ENCODE measurements at places on chromosomes 1 and 21.

DNA sequence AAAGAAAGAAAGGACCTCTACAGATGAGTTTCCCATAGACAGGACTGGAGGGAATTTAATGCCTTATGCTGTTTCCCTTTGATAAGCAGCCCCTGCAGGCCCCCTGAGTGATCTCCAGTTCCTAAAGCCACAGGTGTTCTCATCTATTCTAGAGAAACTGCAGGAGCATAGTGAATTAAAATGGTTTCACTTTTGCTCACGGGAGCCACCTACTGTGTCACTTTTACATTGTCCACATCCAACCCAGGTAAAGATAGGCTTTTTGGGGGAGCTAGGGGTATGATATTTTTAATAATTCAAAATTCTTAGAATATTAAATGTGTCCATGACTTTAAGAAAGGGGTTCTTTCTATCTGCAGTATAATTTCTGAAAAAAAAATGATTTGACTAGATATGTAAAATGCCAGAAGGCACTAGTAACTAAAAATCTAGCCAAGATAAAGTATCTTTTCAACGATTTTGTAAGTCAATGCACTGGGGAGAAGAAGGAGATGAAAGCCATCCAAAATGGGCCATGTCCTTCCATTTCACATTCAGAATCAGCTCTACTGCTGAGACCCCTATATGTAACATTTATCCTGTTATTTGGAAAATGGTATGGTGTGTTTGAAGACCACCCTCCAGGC, 267.3 kb upstream of the DUSP10 start:
- no peak for DNase-seq

DNA sequence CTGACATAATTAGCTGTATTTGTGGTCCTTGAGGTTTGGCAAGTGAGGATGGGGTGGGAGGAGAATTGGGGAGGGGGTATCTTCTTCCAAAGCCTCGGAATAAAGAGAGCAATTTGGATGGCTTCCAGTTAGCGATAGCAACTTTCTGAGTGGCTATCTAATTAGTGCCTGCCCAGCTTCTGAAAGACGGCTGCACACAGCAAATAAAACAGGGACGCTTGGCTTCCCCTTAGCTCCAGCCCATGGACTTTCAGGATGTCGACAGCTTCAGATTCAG, 31.1 kb downstream of the KLHDC7A start:
- DNase-seq, result no peak

DNA sequence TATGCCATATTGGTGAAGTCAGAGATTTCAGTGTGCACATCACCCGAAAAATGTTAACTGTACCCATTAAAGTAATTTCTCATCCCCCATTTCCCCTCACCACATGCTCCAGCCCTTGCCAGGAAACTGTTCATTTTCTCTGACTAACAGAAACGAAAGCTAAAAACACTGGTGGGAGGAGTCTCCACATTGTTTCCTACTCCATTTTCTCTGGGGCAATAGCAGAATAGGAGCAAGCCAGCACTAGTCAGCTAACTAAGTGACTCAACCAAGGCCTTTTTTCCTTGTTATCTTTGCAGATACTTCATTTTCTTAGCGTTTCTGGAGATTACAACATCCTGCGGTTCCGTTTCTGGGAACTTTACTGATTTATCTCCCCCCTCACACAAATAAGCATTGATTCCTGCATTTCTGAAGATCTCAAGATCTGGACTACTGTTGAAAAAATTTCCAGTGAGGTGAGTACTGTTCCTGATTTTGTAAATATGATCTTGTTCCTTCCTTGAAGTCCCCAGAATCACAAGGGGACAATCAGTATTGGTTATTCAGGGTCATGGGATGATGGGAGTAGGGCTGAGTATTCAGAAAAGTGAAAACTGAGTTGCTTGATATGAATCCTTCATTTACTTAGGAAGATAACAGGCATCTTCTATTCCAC, at the start of gene IFI16:
Gene IFI16, plus strand, starts transcription at position 204 of the 658 bp plus-strand sequence. CDS start 4,774 bp downstream, outside the sequence.
- DNase-seq, result no peak

- DNase-seq, result no peak
Measured at GRCh38 chr1:173328961-173329360, 121.8 kb upstream of the TNFSF4 start.

DNA sequence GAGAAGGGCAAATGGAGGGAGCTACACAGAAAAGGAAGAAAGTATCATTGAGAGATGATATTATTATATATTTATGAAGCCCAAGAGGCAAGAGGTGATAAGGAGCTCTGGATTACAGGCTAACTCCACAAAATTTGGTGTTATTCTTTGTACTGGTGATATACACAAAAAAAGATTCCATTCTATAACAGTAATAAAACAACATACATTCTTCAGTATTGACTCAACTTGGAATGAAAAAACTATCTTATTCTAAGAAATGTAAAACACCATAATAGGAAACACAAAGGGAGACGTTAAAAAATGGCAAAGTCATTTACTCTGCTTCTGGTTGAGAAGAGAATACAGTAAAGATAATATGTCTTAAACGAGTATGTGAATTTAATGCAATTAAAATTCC, 99.4 kb downstream of the TEX35 start:
- DNase-seq, result no peak

GRCh38 chr1:10835822-10836421, 39.5 kb upstream of the CASZ1 start:
- DNase-seq, result no peak

DNA sequence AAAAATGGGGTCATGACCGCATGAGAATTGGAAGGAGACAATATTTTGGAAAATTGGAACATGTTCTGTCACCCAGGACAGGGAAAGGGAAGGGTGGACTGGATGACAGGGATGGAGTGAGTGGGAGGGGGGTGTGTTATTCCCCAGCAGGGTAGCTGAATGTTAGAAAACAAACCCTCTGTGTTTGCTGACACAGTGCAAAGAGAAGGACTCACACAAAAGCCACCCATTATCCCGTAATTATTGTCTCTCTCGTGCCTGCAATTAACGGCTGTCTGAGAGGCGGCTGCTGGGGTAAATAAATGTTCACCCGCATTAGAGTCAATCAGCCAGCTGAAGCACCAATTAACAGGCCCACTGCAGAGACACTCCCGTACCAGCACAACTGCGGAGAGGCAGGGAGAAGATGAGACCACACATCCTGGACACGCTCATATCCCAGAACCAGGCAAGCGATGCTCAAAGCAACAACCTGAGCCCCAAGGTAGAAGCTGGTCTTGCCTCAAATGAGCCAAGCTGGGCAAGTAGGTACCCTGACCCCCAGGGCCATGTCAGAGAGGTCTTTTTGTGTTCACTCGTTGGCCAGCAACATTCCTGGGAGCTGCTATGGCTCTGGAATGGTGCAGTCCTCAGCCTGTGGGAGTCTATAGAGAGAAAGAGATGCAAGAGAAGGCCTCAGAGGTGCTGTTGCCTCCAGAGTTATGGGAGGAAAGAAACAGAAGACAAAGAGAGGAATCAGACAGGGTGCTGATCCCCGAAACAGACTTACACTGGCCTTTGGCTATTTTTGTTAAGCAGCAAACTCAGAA, 19.4 kb downstream of the PLEKHA6 start:
- no peak for DNase-seq

GRCh38 chr1:116001739-116002487, 25.6 kb downstream of the SLC22A15 start:
- DNase-seq, result no peak

DNA sequence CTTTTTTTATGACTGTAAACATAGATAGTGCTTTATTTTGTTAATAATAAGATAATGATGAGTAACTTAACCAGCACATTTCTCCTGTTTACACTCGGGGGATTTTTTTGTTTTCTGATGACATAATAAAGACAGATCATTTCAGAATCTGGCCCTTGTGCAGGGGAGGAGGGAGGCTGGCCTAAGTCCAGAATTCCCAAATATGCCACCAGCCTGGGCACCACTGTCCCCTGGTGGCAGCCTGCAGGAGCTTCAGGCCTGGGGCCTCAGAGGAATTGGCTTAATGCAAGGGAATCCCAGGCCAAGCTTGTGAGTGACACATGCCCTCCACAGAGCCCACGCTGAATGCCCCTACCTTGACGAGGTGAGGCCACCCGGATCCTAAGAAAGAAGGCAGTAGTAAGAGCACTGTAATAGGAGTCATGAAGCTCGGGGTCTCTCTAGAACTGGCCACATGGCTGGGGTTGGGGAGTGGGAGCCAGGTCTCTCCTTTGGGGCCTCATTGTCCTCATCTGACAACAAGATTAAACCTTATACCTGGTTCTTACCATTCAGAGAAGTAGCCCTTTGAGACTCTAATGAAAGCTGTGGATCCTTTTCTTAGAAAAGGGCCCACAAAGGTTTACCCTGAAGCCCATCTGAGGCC, 24.1 kb downstream of the ETNK2 start:
- no peak for DNase-seq

DNA sequence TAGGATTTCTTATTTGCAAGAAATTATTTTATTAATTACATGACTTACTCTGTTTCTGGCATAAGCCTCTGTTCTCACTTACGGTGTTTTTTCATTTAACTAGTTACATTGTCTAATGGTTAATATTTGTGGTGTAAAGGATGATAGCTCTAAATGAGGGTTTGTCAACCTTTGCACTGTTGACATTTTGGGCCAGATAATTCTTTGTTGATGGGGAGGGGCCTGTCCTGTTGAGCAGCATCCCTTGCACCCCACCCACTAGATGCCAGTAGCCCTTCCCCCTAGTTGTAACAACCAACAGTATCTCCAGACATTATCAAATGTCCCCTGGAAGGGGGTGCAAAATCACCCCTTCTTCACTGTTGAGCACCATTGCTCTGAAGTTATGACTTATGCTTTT, 83.6 kb upstream of the SLC44A3 start:
- no peak for DNase-seq

DNA sequence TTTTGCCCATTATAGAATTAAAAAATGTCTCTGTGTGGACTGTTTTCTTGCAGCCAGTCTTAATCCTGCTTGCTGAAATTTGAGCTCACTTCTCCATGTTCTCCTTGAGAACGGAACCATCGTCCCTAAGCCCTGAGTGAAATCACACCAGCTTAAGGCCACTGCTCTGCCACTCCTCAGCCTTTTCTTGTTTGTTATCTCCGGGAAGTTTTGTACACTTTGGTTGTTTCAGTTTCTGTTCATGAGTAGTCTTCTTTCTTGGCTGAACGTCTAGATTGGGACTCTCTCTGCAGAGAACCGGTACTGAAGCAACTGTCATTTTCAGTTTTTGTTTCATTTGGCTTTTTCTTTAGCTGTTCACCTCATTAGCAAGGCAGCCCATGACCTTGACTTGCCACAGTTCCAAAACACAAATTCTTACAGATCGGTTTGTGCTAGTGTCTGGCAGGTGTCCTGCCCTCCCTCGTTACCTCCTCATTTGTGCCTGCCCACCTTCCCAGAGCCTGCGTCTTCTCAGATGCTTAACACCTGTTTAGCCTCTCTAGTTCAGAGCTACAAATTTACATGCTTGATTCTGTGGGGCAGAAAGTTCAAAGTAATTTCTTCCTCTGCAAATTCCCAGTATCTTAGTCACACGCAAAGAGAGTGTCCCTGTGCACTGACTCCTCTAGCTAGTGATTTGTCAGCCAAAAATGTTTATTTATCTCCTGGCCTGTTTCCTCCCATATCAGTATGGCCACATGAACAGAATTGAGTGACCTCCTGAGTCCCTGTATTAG, 12.4 kb downstream of the PSEN2 start:
- DNase-seq, result no peak

- DNase-seq, result no peak
Measured at GRCh38 chr1:63864224-63864641, 90.4 kb downstream of the ROR1 start.

GRCh38 chr1:11594222-11594621, 60.0 kb downstream of the FBXO2 start:
- DNase-seq, result no peak

DNA sequence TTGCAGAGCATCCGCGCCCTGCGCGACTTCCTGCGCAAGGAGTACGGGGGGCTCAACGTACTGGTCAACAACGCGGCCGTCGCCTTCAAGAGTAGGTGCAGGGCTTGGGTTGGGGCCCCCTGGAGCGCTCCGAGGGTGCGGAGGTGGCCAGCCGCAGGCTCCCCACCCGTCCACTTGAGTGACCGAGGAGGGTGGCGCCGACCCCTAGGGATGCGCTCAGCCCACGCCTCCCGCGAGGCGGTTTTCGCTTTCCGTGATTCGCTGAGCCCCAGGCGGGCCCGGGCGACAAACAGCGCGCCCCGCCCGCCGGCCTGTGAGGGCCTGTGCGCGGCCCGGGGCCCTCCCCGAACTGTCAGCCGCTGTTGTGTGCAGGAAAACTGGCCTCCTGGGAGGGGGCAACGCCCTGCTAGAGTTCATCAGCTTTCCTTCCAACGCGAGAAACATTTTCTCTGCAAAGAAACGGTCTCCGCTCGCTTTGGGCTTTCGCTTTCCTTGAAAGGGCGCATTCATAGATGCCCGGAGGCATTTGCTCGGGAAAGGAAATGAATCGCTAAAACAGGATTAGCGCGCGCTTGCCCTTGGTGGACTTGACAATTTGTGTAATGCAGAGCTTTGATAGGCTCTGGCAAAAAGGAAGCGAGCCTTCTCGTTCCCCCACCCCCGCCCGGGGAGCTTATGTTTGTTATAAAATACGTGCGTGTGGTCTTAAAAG, 668 bp downstream of the CBR3 start:
- peak; percentile 17 for DNase-seq

DNA sequence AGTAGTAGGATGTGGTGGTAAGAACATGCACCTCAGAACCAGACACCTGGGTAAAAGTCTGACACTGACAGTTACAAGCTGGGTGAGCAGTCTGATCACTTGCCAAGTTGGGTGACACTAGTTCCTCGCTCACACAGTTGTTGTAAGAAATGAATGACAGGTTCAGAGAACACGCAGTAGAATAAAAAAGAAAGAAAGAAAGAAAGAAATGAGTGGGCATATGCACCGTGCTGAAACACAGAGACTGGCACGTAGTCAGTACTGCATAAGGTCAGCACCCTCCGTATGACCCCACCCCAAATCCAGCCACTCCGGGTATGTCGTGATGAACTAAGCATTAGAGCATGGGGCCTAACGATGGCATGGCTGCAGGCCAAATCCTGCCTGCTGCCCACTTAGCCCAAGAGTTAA, 90.6 kb downstream of the GLUL start:
- DNase-seq, result peak; percentile 83

- DNase-seq, result peak; percentile 25
Measured at GRCh38 chr1:36729716-36730510, 247.2 kb upstream of the CSF3R start.

GRCh38 chr1:16321176-16321867, 31.0 kb downstream of the FBXO42 start:
- DNase-seq, result no peak

DNA sequence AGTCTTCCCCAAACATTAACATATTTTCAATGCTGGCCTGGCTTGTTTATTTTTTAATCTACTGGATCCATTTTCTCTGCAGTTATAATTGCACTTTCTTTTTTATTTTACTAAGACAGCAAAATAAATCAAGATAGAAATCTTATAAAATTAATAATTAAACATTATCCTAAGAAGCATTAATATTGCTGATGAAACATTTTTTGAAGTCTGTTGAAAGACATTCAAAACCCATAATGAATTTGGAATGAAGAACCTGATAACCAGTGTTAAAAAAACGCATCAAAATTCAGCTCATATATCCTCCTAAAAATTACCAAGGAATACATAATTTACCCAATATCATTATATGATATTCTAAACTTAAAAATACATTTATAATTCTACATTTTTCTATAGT, 675.7 kb upstream of the PRMT6 start:
- no peak for DNase-seq

- DNase-seq, result no peak
Measured at GRCh38 chr21:36881228-36881627, 85.2 kb downstream of the HLCS start.

- DNase-seq, result no peak
Measured at GRCh38 chr21:45530423-45531113, 11.7 kb downstream of the SLC19A1 start.
